ENCODE measurements at places on chromosomes 16 and 17.

DNA sequence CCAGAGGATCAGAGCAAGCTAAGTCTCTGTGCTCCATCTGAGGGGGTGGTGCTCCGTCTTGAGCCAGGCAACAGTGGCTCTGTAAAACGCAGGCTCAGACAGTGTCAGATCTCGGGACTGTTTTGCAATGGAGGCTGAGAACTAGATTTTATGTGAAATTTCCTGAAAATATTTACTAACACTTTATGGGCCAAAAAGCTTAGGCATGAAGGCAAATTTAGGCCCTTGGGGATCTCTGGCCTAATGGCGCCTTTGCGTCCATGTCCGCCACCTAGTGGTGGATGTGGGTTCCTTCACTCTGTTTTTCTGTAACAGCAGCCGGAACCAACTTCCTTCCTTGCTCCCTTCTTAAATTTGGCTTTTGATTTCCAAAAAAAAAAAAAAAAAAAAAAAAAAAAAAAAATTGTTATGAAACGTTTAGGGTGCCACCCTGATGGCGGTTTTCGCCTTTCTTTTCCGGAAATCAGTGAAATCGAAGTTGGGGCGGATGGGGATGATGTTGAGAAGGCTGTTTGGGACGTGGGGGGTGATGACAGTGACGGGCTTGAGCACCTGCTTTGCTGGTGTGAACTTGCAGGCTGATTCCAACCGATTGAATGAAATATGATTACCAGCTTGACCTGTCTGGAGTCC lies 14.0 kb upstream of the ELAC2 start:
- peak; percentile 63 for DNase-seq

DNA sequence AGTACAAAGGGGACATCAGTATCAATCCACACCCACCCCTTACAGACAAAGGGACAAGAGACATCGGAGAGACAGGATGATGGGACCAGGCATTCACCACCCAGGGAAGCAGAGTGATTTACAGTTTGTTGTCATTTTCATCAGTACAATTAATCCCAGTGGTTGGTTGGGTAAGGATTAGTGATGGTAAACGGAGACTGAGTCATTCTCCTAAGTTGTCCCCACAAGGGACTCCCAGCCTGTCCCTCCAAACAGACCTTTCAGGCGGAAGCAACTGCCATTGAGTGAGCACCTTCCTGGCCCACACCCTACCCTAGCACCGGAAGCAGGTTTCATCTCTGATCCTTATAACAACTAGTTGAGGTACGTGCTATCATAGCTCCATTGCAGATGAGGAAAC lies 11.2 kb downstream of the PPL start:
- DNase-seq = no peak

- DNase-seq = no peak
Measured at GRCh38 chr17:82017612-82018151, 5.0 kb downstream of the CENPX start.

- no peak for DNase-seq
Measured at GRCh38 chr16:20673882-20674683, 23.4 kb downstream of the ACSM1 start.

DNA sequence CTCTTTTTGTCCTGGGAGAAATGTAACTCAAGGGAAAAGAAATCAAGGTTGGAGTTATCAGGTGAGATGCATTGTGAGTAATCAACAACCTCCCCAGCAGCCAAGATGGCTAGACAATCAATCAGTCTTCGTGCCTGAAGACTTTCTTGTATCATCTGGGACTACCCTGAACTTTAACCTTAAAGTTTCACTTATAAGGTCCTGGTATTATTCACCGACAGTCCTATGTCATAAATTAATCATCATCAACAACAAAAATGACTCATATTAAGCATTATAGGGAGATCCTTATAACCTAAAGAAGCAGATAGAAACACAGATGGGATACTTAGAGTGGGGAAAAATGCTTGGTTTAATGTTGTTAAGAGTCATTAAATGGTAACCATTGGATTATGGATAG lies 7.7 kb upstream of the TEKT3 start:
- no peak for DNase-seq

DNA sequence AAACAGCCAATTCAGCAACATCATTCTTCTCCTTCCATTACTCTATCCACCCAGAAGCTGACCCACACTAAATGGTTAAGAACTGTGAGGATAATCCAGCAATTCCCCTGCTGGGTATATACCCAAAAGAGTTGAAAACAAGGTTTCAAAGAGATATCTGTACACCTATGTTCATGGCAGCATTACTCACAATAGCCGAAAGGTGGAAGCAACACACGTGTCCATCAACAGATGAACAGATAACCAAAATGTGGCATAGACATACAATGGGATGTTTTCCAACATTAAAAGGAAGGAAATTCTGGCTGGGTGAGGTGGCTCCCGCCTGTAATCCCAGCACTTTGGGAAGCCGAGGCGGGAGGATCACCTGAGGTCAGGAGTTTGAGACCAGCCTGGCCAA lies 19.9 kb downstream of the MIS12 start:
- no peak for DNase-seq

GRCh38 chr16:83901101-83901500 lies 2.2 kb downstream of the MLYCD start:
- no peak for DNase-seq

DNA sequence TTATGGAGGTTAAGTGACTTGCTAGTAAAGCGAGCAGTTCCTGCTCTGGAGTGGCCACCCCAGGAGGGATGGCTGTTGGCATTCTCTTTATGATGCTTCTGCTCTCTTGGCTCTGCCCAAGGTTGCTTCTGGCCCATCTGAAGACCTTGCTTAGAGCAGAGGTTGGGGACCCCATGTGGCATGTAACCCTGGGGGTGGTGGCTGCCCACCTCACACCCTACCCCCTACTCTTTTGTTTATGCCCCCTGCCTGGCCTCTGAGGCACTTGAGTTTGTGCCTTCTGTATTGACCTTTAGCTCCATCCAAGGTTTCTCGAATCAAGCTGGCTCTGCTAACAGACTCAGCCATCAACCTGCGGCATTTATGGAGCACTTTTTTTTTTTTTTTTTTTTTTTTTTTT lies 214.6 kb downstream of the MSI2 start:
- no peak for DNase-seq

DNA sequence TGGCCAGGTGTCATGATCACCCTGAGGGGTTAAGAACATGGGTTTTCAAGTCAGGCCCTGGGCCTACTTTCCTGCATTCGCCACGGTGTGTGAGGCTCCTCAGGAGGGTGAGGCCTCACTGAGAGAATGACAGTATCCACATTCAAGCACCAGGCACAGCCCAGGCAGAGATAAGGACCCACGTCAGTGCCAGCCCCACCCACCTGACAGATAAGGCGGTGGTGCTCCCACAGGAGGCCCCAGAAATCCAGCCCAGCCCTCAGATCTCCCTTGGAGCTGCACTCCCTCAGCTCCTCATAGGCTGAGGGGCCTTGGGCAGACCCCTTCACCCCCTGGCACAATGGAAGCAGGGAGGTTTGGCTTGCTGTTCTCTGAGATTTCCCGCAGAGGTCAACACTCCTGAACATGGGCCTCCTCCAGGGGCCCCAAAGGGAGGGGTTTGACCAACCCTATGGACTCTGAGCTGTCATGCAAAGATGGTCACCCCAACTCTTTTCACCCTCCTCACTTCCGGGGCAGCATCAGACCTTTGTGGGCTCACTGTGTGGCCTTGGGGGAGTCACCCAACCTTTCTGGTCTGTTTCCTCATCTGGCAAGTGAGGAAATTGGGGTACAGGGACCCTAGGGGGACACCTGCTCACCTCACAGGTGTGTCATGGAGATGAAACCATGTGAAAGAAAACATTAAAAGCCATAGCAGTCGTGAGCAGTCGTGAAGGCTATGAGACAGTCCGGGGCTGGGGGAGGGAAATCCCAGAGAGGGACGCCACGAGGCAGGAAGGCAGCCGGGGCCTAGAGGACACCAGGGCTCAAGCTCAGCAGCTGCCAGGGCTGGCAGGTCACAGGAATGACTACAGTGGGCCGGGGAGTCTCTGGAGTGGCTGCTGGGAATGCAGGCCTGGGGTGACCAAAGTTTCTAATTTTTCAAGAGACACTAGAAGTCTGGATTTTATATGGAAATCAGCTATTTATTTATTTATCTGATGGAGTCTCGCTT lies 15.4 kb downstream of the PLLP start:
- DNase-seq = no peak

DNA sequence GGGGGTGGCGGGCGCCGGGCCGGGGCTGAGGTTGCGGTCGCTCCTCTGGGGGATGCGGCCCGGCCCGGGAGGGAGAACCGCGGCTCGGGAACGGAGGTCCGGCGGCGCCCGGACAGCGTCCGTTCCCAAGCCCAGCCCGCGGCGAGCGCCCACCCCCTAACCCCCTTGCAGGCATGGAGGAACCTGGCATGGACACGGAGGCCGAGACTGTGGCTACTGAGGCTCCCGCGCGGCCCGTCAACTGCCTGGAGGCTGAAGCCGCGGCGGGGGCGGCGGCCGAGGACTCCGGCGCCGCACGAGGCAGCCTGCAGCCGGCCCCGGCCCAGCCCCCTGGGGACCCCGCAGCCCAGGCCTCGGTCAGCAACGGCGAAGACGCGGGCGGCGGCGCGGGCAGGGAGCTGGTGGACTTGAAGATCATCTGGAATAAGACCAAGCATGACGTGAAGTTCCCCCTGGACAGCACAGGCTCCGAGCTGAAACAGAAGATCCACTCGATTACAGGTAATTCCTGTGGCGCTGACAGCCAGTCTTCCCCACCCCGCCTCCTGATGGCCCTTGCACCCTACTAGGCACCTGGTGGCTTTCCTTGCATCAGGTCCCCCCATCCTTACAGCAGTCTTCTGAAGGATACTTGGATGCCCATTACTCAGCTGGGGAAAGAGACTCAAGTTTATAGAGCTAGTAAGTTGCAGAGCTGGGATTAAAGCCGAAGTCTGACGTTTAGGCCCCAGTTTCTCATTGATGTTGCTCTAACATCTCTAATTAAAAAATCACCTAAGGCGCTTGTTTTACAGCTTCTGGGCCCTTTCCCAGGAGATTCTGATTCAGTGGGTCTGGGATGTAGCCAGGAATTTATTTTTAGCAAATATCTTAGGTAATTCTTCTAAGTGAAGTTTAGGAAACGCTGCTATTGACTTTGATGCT lies 514 bp downstream of the UBFD1 start:
- peak; percentile 18 for DNase-seq

DNA sequence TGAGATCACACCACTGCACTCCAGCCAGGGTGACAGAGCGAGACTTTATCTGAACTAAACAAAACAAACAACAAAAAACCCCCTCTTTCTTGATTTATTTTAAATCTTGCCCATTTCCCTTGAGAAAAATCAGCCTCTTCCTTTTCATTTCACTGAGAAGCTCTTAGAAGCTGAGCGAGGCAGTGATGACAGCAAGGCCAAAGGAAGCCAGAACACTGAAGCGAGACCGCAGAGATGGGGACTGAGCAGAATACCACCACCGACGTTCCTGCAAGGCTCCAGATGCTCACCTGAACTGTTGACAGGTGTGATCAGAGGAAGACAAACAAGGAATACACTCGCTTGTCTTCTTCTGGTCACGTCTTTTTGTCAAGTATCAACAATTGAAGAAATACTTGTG lies 30.5 kb upstream of the IRF8 start:
- no peak for DNase-seq

GRCh38 chr16:57639172-57639887 lies 10.9 kb downstream of the ADGRG1 start:
- DNase-seq = no peak

GRCh38 chr17:82297280-82297713 lies 20.1 kb downstream of the CD7 start:
- peak; percentile 95 for DNase-seq

DNA sequence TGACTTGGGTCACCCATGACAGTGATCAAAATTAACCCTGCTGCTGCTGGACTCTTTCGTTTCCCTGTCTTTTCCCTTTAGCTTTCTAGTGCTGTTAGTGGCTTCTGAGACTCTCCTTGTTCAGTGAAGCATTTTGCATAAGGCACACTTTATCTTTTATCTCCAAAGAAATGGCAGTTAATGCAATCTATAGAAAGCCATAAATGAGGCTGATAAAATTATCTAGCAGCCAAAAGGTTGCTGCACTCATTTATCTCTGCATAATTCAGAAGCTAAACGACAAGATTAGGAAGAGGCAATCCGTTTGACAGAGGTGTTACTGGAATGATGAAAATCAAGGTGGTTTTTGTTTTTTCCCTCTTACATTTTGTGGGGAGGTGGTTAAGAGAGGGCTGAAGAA lies 1109.5 kb upstream of the EEF2KMT start:
- no peak for DNase-seq

DNA sequence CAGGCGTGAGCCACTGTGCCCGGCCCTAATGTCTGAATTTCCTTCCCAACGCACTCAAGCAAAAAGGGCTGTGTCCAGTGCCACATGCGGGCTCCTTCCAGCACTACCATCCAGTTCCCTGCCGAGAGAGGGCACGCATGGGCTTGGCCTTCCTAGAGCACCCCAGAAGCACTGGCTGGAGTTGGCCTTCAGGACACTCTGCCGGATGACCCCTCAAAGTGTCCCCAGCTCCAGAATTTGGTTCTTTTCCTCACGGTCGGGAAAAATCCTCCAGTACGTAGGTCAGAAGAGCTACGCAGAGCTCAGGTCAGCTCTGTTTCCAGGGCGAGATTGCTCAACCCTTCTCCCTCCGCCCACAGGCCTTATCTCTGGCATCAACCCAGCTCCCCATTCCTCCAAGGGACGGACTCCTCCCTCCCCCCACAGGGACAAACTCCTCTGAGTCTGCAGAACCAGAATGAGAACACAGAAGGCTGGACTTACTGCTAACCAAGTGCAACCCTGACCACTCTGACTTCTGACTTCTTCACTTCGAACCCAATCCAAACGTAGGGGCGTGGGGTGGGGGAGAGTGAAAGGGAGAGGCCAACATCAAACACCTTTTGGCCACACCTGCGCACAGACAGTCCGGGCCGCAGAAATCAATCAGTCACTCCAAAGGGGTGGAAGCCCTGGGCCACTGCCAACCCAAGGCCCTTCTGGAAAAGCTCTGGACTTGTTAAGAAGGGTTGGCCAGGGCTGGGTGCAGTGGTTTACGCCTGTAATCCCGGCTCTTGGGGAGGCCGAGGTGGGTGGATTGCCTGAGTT lies 3.6 kb downstream of the CDC42EP4 start:
- DNase-seq = no peak

- DNase-seq = no peak
Measured at GRCh38 chr17:57553991-57554825, 190.9 kb downstream of the CCDC182 start.

DNA sequence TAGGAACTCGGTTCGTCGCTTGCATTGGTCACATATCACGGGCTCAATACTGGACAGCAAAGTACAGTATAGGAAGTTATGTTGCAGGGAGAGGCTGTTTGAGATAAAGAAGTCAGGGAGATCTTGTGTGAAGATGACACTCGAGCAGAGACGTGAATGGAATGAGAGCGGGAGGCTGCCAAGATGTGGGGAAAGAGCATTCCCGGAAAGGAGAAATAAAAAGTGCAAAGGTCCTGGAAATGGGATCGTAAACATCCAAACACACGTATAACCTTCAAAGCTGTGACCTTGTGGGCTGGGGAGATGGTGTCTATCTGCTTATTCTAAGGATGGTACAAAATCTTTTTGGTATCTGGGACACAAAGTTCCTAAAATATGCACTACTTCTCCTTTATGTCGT lies 43.0 kb upstream of the MYOCD start:
- DNase-seq = no peak

GRCh38 chr17:75827308-75828075 lies 16.7 kb downstream of the UNC13D start:
- DNase-seq = peak; percentile 75
